ENCODE measurements at places on chromosomes 4 and X. TPM values are rescaled to one million over a fixed set of nuclear protein-coding genes. Genes with fewer than 3 reads are reported as not detected.

GAB1 gene
- total RNA-seq, result 84.5 TPM

- no peak for DNase-seq
Observed at GRCh38 chrX:21972721-21973120, 32.2 kb downstream of the SMS start.

DNA sequence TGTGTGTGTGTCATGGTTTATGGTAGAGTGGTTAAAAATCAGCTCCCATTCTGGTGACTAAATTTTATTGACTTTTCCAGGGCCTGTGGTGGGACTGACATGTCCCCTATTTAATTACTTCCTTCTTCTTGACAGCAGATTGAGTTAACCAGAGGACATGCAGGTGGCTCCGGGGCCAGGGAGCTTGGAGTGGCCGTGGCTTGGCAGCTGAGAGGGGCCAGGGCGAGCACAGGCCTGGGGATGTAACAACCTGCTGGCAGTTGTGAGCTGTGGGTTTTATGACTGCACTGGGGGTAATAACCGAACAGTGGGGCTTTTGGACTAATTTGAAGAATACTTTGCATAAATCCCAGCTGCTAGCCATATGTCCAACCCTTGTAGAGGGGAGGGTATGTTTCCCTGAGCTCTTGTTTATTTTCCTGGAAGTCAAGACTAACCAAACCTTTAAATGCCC lies 186.0 kb downstream of the MID1IP1 start:
- DNase-seq, result no peak

DNA sequence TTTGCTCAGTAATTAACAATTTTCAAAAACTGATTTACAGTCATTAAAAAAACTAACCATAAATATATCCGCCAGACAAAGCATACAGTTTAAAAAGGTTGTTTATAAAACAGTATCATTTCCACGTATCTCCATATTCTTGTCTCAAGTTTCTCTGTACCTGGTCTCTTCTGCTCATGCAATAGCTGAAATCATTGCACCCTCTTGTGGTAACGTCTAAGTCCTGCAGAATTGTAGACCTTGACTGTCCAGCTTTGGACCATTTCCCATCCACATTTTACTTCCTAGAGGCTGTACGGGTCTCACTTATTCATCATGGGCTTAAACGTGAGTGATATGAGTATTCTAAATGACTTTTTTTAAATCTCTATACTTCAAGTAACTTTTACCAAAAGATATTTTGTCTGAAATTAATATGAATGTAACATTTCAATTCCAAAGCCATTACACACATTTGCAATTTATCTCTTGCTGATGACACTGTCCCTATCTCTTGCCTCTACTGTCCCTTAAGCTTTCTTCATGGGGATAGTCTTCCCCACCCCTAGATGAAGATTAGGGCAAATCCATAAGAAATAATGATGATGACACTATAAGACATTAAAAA lies 118.5 kb downstream of the BTC start:
- DNase-seq, result no peak

DNA sequence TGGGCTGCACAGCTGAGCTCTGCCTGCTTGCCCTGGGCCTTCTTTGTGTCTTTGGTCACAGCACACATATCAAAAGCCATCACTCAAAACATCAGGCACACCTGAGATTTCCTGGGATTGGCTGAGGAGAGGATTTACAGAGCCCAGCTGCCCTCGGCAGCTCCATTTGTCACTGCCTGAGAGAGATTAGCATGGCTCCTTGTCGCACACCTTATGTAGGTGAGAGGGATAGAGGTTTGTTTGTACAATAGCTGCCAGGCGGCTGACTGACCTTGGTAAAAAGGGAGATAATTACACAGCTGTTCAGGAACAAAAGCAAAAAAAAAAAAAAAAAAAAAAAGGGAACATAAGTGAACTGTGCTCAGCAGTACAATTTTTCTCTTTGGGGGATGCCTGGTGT lies 63.2 kb downstream of the MGST2 start:
- no peak for DNase-seq

CSAG1 gene
- total RNA-seq, result not detected

DNA sequence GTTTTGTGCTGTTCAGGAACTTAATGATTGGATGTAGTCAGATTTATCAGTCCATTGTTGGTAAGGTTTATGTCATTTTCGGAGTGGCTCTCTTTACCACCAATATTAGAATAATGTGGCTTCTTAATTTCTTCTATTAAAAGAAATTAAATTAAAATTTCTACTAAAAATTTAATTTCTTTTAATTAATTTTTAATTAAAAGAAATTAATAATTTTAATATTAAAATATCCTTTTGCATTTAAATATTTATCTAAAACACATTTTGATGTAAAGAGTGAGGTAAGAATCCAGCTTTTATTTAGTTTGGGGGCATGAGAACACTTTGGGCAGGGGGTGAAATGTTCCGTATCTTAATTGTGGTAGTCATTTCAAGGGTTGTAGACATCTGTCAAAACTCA lies 15.7 kb upstream of the UFSP2 start:
- no peak for DNase-seq

PKD2 gene
- 79.1 TPM for total RNA-seq

GRCh38 chrX:151287954-151288353 lies 109.1 kb upstream of the VMA21 start:
- DNase-seq, result no peak

NPNT gene
- 68.9 TPM for total RNA-seq

- no peak for DNase-seq
Observed at GRCh38 chr4:121717680-121718237, 21.0 kb upstream of the ANXA5 start.

GRCh38 chr4:3605491-3605890 lies 73.3 kb upstream of the LRPAP1 start:
- DNase-seq, result no peak

- no peak for DNase-seq
Observed at GRCh38 chrX:149961572-149961971, 23.3 kb upstream of the EOLA2 start.

DNA sequence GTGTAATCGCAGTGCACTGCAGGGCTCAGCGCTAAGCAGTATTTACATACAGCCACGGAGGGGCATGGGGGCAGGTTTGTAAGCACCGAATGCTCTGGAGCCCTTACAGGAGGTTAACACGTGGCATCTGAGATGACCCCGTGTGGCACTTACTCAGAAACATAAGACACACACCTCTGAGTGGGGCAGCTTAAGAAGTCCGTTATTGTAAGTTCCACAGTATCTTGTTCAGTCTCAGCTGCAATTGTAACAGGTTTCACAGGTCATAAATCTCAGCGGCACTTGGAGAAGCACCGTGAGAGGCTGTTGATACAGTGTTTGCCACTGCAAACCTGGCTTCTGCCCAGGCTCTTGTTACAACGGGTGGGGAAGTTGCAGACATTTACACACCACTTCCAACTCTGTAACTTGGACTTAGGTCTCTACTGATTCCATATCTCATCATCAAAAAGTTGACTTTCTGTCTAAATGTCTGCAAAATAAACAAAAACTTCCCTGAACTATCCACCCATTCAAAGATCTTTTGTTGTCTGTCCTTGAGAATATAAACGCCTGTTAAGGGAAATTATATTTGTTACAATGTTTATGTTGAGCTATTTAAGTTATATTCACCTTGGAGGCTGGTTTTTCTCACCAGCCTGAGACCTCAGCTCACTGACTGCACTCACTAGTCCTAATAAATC lies 10.3 kb downstream of the CPLX1 start:
- no peak for DNase-seq

GRCh38 chr4:176837169-176837895 lies 44.6 kb upstream of the VEGFC start:
- no peak for DNase-seq

DNA sequence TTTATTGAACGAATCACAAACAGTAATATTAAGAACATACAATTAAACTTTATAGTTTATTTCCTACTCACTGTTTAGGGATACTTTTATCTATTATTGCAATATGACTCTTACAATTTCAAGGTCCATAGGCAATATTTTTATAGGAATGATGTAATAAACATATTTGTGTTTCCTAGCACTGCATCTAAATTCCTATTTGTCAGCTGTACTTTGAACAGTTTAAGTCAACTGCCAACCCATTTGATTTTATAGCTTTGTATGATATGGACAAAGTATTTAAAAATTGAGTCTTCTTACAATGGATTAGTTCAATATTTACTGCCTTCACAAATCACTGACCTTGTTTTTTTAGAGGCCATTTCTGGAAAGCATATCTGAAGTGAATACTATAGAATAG lies 199.3 kb downstream of the PCDH7 start:
- no peak for DNase-seq

GRCh38 chr4:102869569-102870197 lies 891 bp downstream of the CISD2 start:
- no peak for DNase-seq

ARSH gene
- not detected for total RNA-seq

DNA sequence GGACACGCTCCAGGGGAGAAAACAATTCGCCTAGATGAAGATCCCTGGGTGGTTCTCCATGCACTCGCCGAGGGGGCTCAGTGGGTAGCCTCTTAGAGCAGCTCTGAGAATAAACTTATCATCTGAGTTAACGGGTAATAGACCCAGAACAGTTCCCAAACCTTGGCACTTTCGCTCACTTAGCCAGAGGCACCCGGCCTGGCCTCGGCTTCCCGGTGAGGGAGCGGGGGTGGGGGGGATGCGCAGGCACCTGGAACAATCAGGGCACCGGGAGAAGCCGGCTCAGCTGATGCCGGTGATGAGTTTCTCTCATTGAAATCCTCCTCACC lies 405 bp upstream of the ZAR1 start:
- DNase-seq, result no peak

GRCh38 chrX:112766774-112767173 lies 73.9 kb downstream of the AMOT start:
- no peak for DNase-seq

DNA sequence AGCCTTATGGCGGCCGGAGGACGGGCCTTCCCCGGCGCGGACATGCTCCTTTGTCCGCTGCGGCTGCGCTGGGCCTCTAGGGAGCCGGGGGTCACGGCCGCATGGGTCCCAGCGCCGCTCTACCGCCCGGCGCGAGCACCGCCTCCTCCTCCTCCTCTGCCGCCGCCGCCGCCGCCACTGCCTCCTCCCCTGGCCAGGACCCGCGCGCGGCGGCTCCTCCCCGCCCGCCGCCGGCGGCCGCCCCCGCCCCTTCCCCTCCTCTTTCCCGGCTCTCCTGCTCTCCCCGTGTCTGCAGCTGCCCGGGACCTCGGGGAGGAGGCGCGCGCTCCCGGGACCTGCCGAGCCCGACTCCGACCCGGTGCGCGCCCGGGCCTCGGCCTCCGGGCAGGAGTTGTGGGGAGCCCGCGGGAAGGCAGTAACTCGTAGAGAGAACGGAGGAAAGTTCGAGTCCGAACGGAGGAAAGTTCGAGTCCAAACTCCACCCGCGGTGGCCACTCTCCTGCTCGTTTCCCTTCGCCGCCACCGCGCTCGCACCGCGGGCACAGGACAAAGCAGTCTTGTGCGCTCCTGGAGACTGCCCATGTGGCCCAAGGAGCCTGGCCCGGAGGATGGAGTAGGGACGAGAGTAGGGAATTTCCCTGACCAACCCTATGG lies at the start of gene ADGRA3:
Gene ADGRA3 (minus strand): TSS at position 179 of the 654 bp plus-strand sequence. CDS start 282 bp downstream, outside the sequence.
- DNase-seq, result no peak

- DNase-seq, result no peak
Observed at GRCh38 chr4:169484485-169484884, 127.9 kb downstream of the NEK1 start.

ARR3 gene
- total RNA-seq, result not detected

GRCh38 chr4:57158762-57159161 lies 48.6 kb upstream of the IGFBP7 start:
- no peak for DNase-seq

DNA sequence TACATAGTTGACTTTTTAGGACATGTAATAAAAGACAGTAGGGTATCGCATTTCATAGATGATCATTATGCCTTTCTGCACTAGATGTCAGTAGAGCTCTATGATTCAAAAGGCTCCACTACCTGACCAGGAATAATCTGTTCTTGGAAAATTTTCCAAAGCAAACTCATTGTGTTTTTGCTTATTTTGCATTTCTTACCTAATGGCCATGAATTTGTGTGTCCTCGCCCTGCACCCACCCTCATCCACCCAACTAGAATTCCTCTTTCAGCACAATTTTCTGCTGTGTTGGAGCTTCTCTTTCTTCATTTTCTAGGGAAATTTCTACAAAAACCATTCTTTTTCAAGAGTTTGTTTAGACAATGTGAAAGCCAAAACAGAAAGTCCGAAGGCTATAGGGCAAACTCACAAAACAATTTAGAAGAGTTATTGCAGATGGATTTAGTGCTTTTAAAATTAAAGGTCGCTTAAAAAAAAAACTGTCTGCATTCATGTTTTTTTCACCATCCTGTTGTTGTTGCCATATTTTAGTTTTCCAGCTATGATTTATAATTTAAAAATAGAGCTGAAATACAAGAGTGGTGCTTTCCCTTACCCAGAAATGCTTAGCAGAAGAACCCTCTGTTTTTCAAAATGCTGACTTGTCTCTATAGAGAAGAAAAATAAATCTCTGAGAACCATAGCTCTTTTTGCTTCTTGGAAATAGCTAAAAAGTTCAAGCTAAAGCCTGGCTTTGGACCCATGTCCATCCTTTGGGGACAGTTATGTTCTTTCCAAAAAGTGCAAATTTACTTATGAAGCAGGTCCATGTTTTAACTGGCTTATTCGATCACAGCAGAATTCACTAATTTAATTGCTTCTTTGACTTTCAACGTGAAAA lies 183.7 kb downstream of the SPATA18 start:
- no peak for DNase-seq

GRCh38 chr4:51842167-51842553 lies 793 bp upstream of the DCUN1D4 start:
- DNase-seq, result no peak

- no peak for DNase-seq
Observed at GRCh38 chr4:74658116-74658515, 136.2 kb downstream of the BTC start.

DNA sequence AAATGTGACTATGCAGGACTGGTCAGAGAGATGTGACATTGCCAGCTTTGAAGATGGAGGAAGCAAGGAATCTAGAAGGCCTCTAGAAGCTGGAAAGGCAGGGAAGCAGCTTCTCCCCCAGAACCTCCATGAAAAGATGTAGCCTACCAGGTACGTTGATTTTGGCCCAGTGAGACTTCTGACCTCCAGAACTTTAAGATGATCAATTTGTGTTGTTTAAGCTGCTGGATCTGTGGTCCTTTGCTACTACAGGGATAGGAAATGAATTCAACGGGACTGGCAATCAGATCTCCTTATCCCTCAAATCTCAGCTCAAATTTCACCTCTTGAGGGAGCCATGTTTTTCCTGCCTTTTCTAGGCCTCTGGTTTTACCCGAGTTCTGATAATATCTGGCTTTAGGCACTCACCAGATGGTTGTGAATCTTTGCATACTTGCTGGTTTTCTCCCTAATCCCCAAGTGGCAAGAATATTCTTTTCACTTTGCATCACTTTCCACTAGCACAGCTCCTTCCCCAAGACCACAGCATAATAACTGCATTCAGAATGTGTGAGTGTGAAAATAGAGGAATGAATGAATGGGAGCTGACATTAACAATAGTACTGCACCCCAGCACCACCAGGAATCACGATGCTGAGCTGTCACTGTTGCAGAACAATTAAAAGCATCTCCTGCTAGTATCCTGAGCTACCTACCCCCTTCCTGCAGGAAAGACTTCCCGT lies 25.5 kb upstream of the TMSB4X start:
- DNase-seq, result no peak

ARHGEF38 gene
- 0.29 TPM for total RNA-seq
